ENCODE measurements at places on chromosomes 16 and 17.

GRCh38 chr17:8444494-8444893 lies 8.8 kb downstream of the NDEL1 start:
- DNase-seq: no peak

- DNase-seq: no peak
These were observed 39.0 kb downstream of the CUEDC1 start for GRCh38 chr17:57915985-57916757.

- DNase-seq: peak; percentile 30
These were observed 19.7 kb downstream of the QPRT start for GRCh38 chr16:29698484-29699323.

DNA sequence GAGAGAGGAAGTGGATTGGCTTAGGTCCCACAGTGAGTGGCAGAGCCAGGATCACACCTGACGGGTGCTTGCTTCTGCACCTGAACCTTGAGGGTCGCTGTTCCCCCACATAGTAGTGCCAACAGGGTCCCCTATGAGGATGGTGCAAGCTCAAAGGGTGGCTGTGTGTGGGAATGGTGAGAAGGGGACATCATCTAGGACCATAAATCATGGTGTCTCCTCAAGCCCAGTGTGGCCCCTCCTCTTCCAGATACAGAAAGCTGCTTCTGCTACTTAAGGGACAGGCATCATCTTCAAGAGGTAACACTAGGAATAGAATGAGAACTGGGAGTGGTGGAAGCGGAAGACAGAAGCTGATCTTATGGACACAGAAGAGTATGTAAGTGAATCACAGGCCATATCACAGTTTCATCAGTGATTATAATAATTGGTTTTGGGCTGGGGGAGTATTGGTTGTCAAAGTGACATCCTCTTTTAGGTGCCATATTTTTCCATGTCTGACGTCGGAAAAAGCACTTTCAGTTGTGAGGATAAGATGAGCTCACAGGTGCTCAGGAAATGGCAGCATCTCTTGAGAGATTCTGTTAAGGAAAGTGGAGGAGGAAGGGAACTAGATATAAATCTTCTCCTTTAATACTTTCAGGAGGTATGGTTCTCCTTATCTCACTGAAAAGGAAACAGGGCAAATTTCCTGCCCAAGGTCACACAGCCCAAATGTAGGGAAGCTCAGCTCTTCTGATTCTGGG lies 83.2 kb upstream of the HNF1B start:
- DNase-seq: no peak

GRCh38 chr16:65388592-65388991 lies 266.7 kb upstream of the CDH11 start:
- no peak for DNase-seq

- no peak for DNase-seq
These were observed 609.9 kb upstream of the SALL1 start for GRCh38 chr16:51761001-51761400.

DNA sequence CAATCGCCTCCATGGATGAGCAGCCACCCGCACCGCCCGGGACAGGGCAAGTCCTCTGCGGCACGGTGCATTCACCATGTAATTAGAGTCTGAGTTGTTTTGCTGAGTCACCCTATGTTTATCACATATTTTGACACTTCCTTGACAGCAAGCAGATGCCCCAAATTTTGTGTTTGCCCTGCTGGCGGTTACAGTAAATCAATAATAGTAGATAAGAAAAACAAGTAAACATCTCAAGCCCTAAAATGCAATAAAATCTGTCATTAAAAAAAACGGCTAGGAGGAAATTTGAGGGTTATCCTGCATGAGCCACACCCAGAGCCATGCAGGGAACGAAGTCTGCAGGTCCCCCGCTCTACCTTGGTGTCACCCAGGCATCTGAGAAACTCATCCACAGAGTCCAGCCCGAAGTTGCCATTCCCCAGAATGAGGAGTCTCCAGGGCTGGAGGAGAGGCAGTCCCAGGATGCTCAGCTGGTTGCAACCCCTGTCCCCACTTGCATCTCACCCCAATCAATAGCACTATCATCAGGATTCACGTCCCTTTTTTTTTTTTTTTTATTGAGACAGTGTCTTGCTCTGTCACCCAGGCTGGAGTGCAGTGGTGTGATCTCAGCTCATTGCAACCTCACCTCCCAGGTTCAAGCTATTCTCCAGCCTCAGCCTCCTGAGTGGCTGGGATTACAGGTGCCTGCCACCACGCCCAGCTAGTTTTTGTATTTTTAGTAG lies 16.5 kb upstream of the ST6GALNAC1 start:
- DNase-seq: no peak

DNA sequence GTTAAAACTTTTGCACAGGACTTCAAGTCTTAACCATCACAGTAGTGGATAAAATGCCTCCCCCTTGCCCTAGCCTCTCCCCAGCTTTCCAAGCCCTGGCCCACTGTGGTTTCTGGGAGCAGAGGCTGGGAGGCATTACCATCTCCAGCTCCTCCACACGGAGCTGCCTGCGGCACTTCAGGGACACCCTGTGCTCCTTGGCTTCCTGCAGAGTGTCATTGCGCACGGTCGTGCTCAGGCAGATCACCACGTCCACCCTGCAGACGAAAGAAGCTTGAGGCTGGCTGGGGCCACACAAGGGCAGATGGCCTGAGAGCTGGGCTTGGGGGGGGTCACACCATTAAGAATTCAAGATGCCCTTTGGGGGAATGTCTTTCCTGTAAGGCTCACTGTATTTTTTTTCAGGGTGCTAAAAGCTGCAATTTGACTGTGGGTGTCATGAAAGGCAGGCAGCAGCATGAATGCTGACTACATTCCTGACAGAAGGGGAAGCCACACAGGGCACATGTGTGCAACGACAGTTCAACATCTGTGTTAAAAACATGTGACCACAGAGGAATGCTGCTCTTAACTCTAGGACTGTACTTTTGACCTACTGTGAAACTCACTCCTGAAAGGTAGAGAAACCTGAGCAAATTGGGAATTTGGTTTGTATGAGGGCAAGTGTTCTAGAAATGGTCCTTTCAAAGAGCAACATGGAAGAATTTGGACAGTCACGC lies 47.7 kb upstream of the CLEC18B start:
- DNase-seq: no peak

DNA sequence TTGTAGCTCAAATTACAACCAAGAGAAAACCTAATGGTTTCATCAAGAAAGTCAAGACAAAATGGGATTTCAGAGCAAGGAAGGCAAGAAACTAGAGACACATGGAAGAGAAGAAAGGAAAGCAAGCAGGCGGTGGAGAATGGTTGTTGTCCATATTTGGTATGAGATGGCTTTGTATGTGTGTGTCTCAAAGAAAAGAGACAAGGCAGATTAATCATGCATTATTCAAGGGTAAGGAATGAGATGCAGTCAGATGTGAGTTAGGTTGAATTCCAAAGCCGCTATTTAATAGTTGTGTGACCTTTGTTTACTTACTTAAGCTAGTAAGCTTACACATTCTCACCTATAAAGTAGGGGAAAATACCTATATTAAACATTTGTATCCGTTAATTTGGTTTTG lies 1029.6 kb downstream of the CDH11 start:
- no peak for DNase-seq

GRCh38 chr16:70478912-70479341 lies 24.5 kb downstream of the FCSK start:
- no peak for DNase-seq

GRCh38 chr16:1800701-1801100 lies 7.2 kb upstream of the IGFALS start:
- DNase-seq: no peak

- DNase-seq: no peak
These were observed 18.5 kb downstream of the ARL4D start for GRCh38 chr17:43416998-43417890.

DNA sequence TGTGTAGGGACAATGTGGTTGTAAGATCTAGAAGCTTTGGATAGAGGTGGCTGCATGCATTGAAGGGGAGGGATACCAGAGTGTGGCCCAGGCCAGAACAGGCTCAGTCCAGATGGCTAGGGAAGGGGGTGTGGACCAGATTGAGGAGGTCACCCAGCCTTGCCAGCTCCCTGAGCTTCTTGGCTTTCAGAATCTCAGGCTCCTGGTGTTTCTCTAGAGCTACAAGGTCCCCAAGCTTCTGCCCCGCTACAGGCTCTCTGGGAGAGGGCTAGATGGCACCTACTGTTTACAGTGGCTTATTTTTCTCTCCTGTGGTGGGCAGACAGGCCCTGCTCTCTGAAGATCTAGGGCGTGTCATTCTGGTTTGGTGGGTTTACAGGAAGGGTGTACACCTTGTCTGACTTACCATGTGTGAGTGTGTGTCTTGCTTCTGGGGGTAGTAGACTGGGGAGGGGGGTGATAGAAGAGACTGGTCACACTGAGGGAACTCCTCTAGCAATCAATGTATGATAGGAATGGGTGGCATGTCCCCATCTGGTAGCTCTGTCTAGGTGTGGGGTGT lies 1.1 kb downstream of the RARA start:
- DNase-seq: peak; percentile 79

DNA sequence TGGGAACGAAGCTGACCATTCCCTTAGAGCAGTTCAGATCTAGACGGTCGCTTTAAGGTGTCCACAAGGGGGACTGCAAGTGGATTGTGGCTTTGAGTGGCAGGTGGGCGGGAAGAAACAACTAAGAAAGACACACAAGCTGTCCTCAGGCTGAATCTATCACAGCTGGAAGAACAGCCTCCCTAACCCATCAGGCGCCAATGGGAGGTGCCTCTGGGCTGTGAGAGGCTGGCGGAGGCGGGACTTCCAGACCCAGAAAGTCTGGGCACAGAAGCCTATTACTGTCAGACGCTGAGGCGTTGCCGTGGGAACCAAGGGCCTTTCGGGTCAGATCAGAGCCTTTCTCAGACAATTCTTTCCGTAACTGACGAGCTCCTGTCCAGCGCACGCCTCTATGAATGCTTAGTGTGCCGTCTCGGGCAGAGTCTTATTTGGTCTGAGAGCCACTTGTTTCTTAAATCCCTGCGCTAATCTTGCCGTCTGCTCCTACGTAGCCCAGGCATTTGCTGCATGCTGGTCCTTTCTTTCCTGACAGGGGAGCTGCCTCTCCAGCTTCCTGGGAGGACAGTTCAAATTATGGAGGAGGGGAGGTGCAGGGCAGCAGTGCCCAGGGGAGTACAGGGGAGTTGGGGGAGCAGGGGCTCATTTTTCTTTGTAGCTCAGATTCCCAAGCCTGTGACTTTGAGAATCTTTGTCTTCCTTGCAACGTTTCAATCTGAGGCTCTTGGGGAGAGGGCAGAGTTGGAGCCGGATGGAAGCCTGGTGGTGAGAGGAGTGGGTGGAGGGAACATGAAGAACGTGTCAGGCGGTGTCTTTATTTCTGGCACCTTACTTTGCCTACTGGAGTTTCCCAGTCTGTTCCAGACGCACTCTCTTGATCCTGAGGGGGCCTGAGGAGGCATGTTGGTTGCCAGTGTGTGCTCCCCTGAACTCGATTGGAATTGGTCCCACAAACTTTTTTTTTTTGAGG lies 618.7 kb downstream of the KCNJ18 start:
- DNase-seq: peak; percentile 43

- peak; percentile 75 for DNase-seq
These were observed 512 bp downstream of the AKAP1 start for GRCh38 chr17:57085448-57086068.

- DNase-seq: no peak
These were observed 109.5 kb downstream of the ANKFN1 start for GRCh38 chr17:56262803-56263202.

GRCh38 chr16:75868636-75869632 lies 142.6 kb upstream of the CPHXL start:
- no peak for DNase-seq

DNA sequence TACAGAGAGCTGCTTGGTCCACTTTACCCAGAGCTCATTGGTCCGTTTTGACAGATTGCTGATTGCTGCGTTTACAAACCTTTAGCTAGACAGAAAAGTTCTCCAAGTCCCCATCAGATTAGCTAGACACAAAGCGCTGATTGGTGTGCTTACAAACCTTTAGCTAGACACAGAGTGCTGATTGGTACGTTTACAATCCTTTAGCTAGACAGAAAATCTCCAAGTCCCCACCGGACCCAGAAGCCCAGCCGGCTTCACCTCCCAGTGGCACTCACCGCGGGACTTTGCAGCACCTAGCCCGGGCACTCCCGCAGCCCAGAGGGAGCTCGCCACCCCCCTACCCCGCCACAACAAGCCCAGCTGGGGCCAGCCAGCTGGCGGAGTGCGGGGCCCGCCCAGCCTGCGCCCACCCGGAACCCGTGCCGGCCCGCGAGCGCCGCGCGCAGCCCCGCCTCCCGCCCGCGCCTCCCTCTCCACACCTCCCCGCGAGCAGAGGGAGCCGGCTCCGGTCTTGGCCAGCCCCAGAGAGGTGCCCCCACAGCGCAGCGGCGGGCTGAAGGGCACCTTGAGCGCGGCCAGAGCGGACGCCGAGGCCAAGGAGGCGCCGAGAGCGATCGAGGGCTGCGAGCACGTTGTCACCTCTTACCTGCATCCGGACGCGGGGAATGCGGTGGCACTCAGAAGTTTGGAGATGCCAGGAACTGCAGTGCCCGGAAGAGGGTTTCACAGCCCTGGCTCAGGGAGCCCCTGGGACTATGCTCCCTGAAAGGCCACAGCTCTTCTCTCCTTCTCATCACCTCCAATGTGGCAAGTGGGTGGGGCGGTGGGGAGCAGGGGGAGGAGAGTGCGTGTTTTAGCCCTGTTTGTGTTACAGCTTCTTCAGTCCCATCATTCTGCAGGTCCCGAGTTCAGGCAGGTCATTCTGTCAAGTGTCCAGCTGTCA lies 1504.5 kb downstream of the CDH11 start:
- DNase-seq: peak; percentile 23

GRCh38 chr17:8823279-8823678 lies 24.1 kb upstream of the MFSD6L start:
- DNase-seq: no peak

DNA sequence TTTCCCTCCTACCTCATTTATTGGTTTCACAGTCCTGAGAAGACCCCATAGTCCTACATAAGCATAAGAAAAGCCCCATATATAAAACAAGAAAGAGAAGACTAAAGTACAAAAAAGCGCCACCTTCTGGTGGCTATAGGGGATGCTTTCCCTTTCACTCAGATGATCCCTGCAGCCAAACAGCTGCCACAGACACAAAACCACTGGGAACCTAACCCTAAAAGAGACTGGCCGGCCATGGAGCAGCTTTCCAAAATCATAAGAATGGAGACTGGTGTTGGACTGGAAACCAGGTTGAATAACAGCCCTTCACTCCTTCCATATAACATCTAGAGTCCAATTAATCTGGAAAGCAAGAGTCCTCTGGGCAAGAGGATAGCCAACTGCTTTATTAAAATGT lies 11.4 kb downstream of the DYNC1LI2 start:
- no peak for DNase-seq

DNA sequence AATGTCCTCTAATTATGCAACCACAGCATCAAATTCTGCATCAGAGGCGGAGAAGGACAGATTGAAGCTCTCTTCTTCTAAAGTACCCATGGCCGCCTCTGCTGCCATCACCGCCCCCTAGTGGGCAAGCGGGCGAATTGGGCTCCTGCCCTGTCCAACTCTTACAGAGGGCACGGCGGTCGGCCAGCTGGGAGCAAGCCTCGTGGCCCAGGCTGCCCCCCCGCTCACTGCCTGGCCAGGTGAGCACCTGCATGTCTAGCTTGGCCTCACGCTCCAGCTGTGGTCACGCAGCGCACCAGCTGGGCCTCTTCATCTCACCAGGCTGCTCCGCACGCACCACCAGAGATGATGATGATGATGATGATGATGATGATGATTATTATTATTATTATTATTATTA lies 146.1 kb upstream of the TOM1L1 start:
- peak; percentile 17 for DNase-seq
